ENCODE measurements at places on chromosomes 7 and 10. TPM values are rescaled to one million over a fixed set of nuclear protein-coding genes. Genes with fewer than 3 reads are reported as not detected.

Gene CARD11
- polyA plus RNA-seq = 1.1 TPM

Gene STEAP1B
- 1.6 TPM for polyA plus RNA-seq

DNA sequence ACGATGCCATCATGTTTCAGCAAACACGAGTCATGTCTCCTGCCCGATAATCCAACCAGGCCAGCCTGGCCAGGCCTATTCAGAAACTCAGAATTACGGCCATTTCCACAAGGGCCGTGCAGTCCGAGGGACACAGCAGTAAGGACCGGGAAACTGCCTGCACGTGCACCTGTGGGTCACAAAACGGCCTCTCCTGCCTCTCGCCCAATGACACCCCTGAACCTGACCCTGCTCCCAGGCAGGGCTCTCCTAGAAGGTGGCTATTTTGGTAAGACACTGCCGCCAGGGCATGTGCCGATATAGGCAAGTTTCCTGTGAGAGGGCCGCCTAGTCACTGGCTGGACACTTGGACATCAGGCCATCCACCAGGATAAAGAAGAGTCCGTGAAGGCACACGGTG is 196.7 kb downstream of the TCERG1L start:
- no peak for DNase-seq

GRCh38 chr10:86303626-86304025 is 63.0 kb downstream of the GRID1 start:
- DNase-seq = no peak

DNA sequence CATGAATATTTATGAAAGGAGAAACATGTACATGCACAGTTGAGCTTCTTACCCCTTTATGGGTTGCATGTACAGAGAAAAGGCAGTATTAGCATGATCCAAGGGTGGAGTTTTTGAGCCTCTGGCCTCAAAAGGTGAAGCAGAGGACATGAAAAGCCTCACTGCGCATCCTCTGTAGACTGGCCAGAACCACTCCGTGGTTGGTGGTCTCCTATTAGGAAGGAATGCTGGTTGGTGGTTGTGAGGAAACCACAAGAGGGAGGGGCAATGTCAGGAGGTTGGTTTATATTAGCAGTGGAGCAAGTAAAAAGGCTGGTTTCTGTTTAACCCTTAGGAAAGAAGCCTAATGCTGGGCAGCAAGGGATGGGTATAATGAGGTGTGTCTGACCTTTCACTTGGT is 37.5 kb downstream of the AHCYL2 start:
- no peak for DNase-seq

GRCh38 chr10:4867520-4868356 is 41.7 kb downstream of the AKR1E2 start:
- DNase-seq = no peak

DNA sequence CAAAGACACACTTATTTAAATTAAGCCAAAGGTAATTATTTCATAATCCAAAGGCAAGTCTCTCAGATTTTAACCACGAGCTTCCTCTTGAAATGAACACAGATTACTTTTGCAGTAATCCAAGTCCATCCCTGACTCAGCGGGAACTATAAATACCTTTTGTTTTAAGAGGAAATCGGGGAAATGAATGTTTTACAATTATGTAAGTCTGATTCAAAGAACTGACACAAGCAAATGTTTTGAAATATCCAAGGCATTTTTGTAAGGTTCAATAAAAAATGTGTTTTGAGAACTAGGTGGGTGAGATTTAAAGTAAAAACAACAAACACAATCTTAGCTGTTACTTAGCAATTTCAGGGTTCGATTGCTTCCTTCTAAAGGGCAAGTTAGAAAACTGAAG is 179.8 kb upstream of the ASAH2 start:
- no peak for DNase-seq

GRCh38 chr7:140479739-140480084 is 407 bp upstream of the MKRN1 start:
- no peak for DNase-seq

DNA sequence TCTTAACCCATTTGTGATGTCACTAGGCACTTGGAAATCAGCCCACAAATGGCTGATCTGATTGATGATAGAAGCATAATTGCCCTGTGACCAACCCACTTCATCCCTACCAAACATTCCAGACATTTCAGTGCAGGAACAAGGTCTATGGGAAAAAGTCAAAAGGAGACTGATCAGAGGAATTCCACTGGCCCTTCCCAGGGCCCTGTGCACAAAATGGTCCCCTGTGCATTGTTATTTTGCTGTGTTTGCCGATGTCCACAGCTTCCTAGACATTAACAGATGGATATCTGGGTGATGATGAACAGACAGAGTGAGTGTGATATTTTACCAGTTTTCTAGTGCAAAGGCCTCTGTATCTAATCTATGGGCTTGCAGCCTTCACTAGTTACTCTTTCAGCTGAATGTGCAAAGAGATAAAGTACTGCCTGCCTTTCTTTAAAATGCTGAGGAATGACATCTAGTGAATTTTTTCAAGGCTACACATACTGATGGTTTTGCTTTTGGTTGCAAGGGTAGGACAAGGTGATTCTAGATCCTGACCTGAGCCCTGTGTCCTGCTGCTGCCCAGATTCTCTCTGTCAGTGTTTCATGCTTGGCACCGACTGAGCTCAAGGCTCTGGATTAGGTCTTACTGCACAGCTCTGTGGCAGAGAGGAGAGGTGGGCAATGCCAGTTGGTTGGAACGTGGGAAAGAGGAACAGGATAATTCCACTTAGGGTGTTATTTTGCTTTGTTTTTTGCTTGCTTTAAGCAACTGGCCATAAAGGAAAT is 55.4 kb downstream of the CALD1 start:
- DNase-seq = no peak

DNA sequence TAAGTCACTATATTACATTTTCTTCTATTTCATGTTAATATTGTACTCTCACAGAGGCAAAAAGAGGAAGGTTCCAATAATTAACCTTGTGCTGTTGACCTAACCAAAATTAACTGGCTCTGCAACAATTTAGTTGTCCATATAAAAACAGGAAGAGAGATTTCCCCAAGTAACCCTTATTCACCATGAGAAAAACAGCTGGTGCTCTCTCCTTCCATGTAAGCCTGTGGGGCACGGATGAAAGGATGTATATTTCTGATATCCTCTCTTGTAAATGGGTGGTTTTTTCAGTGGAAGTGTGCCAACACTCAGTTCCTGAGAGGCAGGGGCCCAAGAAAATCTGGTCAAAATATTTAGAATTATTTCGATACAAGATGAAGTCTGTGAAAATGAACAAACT is 358.1 kb downstream of the CRPPA start:
- DNase-seq = no peak
